ENCODE measurements at places on chromosomes 5 and 9. TPM values are rescaled to one million over a fixed set of nuclear protein-coding genes. Genes with fewer than 3 reads are reported as not detected.

The PCDHA1 gene
- polyA plus RNA-seq = 0.61 TPM

The TLE1 gene
- polyA plus RNA-seq = 82.9 TPM

The NUTM2G gene
- polyA plus RNA-seq = not detected

The MYO10 gene
- 39.3 TPM for polyA plus RNA-seq

All from brain (organoid and tissue), 16 donors.